ENCODE measurements at places on chromosomes 12 and 14.

DNA sequence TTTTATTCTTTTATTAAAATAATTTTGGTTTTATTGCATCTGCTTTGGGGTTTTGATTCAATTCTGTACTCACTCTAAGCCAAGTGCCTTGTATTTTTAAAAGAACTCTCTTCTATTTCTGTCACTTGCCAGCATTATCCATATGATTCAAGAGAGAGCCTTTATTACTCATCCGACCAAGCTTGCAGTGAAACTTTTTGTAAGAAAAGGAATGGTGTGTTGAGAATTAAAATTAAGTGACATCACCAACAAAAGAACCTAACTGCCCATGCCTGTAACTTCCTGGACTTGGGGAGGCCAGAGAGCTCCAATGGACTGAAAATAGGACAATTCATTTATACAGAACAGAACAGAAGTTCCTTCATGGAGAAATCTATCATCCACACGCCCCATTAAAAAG, 52.1 kb downstream of the GALNT4 start:
- DNase-seq: no peak

DNA sequence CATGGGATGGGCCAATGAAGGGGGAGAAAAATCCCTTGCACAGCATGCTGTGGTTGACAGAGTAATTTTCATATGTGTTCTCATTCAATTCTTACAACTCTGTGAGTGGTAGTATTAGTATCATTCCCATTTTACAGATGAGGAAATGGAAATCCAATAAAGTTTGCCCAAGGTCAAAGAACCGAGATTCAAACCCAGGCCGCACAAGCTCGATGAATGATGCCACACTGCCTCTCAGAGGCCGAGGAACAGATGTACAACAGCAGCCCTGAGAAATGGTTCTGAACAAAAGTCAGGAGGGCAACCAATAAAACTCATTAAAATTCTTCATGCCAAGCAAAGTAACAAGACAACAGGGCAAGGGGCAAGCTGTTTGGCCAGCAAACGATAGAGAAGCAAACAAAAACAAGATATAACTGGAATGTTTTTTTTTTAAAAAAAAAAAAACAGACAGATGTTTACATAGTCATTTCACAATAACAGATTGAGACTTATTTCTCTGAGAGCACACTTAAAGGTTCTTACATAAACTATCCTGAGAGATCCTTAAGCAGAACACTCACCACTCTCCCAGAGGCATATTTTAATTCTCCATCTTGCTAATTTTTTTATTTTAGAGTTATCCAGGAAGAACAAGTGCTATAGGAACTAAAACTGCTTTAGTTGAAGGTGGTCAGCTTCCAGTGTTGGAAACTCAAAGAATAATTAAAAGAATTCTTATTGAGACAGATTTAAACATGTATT, 85.8 kb downstream of the EXOC5 start:
- no peak for DNase-seq

GRCh38 chr12:11578461-11578993, 70.9 kb upstream of the ETV6 start:
- no peak for DNase-seq

DNA sequence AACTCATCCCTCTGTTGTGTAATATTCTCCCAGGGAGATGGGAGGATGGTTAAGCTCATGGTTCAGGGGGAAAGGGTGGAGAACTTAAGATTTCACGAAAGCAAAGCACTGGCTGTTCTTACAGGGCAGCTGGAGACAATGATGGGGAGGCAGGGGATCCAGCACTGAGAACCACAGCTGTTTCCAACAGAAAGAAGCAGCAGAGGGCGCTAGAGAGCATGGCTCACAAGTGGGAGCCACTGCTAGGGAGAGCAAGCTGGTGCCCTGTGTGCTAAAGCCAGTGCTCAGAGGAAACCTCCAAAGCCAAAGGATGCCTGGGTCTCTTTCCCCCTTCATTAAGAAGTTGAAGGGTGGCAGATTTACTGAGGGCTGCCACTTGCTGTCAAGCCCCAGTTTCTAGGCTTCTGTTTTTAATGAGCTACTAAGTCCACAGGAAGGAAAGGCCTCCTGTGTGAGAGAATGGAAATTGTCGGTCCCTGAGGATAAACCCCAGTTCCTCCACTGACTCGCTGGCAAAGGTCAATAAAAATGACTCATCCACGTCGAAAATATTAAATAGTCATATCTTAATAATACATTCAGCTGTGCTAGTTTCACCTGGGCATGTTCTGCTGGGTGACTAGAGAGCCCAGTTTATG, 199.7 kb downstream of the ANO2 start:
- no peak for DNase-seq

GRCh38 chr12:62267480-62267879, 7.3 kb downstream of the USP15 start:
- no peak for DNase-seq

DNA sequence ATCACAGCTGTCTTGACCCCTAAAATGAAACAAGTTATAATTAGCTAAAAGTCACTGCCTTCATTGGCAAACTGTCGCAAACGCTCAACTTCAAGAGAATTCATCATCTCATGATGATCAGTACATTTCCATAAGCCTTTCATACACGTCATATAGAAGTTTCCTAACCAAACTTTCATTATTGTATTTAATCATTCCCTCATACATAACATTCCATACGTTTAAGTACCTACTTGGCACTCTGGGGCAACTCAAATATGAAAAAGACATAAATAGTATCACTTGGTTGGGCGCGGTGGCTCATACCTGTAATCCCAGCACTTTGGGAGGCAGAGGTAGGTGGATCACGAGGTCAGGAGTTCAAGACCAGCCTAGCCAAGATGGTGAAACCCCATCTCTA, 12.4 kb upstream of the PPP2R5E start:
- no peak for DNase-seq

DNA sequence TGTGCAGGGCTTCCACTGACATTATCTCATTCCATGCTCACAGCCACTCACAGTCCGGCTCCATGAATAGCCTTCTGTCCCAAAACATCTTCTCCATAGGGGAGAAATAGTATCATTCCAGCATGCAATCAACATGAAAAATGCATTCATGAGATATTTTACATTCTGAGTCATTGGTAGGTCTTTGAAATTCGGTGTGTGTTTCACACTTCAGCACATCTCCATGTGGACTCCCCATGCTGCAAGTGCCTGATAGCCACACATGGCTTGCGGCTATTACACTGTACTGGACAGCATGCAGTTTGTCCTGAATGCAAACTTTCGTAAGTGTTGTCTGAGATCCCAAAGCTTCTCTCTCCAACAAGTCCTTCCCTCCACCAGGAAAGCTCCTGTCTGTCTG, 449.3 kb downstream of the MED13L start:
- no peak for DNase-seq

DNA sequence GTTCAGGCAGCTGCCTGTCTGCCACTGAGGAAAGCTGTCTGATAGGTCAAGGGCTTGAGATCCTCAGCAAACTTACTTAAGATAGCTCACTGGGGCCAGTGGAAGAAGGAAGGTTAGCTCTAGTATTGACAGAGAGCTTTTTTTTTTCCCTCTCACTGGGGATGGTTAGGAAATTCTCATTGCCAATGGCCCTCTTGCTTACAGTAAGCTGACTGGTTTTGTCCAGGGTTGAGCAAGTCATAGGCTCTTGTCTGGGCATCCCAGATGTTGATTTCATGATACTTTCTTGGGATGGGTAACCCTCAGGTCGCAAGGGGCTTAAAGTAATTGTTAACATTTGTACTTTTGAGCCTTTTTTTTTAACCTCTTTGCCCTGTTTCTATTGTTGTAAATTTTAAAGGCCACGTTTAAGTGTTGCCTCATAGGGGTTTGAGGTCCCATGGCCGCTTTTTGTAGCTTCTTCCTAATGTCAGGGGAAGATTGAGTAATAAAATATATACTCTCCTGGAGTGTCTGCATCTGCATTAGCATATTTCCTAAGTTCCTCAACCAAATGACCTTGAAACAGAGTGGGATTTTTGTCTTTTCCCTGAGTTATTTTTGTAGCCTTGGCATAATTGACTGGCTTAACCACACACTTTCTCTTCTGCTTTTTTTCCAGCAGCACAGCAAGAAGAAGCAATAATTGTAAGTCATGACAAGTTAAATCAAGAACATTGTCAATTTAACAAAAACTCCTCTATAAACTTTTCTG, 716.0 kb downstream of the LRFN5 start:
- no peak for DNase-seq

DNA sequence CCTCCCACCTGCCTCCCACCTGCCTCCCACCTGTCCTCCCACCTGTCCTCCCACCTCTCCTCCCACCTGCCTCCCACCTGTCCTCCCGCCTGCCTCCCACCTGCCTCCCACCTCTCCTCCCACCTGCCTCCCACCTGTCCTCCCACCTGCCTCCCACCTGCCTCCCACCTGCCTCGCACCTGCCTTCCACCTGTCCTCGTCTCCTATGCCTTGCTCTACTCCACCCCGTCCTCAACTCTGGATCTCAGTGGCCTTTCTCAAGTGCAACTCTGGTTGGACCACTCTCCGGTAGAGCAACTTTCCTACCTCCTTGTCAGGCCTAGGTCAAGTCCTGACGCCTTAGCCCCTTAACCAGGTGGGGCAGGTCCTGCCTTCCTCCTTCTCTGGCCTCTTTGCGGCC, 29.3 kb upstream of the PEX5 start:
- no peak for DNase-seq

All from activated effector memory CD4-positive, alpha-beta T cell treated with Interleukin-2 at 50 U/mL for 16 hours (primary cell).